NCI-H510A (cell line): ENCODE measurements at places on chromosomes 12 and 14.

GRCh38 chr12:91053951-91054715, 3.7 kb downstream of the KERA start:
- no peak for DNase-seq

DNA sequence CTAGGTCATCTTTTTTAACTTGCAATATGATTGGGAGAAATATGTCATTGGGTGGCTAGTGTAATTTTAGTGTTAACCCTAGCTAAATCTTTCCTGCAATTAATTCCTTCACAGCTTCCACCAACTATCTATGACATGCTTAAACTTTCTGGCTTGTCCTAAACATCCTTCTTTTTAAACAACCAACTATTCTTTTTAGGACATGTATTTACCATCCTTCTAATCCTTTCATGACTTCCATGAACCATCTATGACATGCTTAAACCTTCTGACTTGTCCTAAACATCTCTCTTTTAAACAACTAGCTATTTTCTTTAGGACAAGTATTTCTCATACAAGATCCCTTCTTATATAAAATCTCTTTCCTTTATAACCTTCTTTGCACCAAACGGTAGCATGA, 179.6 kb upstream of the PDZRN4 start:
- no peak for DNase-seq

DNA sequence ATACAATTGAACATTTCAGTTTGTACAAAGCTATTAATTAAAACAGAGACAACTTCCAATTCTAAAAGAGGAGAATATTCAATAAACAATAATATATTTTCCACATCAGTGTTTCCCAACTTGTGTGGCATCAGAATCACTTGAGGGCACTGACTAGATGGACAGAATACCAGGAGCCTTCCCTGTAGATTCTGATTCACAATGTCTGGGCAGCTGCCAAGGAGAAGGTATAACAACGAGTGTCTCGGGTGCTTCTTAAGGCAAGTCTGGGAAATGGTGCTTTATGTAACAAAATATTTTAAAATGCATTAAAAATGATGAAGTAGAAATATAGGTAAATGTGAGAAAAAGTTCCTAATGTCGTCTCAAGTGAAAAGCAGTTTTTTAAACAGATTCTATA, 26.2 kb downstream of the GALC start:
- no peak for DNase-seq

GRCh38 chr14:104318558-104319490, 180.4 kb downstream of the KIF26A start:
- no peak for DNase-seq

- no peak for DNase-seq
These were observed 62.8 kb downstream of the VWF start for GRCh38 chr12:6061660-6062059.

GRCh38 chr14:92651106-92651757, 97.2 kb downstream of the LGMN start:
- DNase-seq, result no peak

GRCh38 chr12:3933074-3933818, 60.0 kb upstream of the PARP11 start:
- DNase-seq, result no peak

DNA sequence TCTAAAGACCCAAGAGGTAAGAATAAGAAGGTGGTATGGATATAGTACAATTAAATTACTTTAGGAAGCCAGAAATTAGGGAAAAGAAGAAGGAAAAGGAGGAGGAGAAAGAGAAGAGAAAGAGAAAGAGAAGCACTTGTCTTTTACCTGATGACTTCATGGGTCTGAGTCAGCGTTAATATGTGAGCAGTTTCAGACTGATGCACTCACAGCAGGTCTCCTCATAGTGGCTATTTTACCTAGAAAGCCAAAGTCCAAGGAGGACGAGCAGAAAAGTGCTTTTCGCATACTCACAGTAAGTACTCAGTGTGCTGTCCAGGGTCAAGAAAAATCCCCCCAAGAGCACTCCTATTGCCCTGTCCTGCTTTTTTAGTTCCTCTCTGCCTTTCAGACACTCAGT, 222.1 kb downstream of the C12orf42 start:
- no peak for DNase-seq

DNA sequence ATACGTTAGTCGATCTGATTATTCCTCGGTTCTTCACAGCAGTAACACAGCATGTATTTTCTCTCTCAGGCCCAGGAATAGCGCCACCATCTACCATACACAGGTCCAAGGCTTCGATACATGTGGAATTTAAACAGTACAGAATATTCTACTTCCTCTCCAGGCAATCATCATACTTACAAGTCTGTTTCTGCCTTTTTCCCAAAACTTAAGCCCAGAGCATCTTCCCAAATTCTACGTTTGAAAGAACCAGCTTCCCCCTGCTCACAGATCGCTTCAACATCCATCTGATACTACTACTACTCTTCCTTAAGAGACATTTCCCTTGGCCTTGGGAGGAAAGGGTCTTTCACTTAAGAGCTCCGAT, 626 bp downstream of the TXNDC16 start:
- no peak for DNase-seq

DNA sequence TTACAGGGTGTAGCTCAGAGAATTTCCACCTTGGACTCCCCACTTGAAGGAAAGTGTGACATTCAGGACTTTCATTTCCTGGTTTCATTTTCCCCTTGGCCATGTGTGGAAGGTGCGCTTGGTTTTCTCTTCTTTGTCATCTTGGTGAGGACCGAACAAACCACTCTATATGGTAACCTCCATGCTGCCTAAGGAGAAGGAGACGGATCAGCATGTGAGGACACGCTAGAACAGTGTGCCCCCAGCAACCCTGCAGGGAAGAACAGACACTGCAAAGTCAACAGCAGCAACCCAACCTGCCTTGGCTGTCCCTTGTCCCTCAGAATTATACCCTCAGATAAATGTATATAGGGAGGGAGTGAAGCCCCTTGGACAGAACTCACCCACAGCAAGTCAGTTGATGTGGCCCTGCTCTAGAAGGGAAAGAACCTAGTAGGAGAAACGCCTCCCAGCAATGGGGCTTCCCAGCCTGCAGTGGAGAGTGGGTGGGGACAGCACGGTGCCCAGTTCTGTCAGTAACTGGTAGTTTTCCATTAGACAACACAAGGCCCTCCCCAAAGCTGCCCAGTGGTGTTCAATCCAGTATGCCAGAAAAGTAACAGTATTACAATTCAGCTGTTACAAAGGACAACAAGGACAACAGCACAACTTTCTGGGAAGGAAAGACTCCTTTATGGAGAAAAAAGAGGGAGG, 18.9 kb upstream of the COCH start:
- DNase-seq, result no peak

DNA sequence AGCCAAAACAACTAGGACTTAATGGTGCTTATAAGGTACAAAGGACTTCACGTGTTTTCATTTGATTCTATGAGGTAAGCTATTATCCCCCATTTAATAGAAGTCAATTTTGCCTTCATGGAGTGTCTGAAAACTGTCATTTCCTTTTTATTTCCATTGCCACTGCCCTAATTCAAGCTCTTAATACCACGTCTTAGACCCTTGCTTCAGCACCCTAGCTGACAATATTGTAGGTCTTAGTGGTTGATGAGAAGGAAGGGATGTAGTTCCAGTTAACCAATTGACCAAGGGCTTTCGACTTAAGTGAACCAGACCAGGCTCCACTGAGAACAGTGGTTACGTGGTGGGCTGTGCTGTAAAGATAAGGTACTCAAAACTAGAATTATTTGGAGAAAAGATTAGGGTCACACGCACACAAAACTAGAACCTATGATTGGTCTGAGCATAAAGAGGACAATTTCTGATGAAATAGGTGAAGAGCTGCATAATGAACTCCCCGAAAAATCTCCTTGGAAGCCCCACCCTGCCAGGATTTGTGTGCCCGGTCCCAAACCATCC, 9.6 kb upstream of the ASIC1 start:
- DNase-seq, result no peak

DNA sequence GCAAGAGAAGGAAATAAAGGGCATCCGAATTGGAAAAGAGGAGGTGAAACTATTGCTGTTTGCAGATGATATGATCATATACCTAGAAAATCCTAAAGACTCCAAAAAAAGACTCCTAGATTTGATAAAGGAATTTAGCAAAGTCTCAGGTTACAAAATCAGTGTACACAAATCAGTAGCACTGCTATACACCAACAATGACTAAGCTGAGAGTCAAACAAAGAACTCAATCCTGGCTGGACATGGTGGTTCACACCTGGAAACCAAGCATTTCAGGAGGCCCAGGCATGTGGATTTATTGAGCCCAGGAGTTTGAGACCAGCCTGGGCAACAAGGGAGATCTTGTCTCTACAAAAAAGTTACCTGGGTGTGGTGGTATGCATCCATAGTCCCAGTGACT, 188.7 kb upstream of the PLXNC1 start:
- DNase-seq, result no peak

DNA sequence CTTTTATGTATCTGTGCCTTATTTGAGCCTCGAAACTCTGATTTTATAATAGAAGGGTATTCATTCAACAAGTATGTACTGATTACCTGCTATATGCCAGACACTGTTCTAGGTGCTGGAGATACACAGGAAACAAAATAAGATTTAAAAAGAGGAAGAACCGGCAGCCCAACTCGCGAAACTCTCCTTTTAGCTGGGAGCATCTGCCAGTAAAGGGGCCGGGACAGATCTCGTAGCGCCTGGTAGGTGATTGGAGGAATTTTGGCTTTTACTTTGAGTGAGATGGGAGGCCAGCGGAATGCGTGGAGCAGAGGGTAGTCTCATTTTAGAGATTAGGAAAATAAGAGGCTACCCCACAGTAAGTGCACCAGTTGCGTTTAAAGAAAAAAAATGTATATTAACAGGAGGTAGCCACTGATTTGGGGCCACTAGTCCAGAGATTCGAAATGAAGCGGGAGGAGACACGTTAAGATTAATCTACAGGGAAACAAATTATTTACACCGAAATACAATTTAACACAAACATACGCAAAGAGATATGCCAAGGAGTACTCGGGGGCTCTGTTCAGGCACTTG, 520 bp upstream of the MON2 start:
- no peak for DNase-seq
